Stimulated activated CD4-positive, alpha-beta T cell treated with anti-CD3 and anti-CD28 coated beads, Interleukin-1b, Interleukin-23, amount 100 ng/mL, for 1 hour (primary cell): ENCODE measurements at places on chromosomes 5 and 9.

DNA sequence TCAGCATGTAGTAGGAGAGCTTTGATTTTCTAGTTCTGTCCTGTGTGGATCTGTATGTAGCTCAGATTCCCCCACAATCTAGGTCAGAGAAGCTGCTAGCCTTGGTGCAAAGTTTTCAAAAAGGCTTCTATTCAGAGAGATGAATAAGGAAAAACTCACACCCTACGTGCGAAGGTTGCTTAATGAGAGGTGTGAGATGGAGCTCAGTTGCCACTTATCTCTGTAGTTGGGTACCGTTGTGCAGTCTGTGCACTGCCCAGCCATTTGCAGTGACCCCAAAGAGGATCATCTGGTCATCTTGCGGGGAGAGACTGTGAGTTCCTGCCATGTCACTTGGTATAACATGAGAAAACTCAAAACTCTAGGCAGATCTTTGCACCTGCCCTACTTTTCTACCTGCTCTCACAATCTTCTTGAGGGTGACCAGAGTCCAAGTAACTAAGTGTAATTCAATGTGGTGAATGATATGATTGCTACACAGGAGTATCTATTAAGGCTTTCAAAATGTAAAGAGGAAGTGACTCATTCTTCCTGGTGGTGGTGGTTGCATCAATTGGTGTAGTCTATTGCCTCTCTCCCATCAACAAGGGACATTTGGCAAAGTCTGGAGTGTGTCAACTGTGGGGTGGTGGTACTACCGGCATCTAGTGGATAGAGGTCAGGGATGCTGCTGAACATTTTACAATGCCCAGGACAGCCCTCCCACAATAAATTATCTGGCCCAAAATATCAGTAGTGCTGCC, 65.2 kb downstream of the TMC1 start:
- no peak for DNase-seq

DNA sequence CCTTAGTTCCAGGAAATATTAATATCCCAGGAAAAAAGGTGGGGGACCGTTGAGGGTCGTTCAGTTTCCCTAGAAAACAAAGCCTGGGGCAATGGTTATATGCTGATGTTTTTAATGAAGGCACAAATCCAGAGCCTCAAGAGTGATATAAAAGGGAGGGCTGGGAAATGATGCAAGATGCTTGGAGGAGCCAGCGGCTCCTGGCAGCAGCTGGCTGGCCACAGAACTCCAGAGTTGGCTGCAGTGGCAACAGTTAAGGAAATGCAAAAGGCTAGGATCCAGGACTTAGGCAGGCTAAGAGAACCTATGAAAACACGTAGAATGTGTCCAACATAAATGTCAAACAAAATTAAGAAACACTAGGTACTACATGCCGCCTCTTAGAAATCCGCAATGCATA, 31.0 kb upstream of the B4GALT1 start:
- DNase-seq = no peak

DNA sequence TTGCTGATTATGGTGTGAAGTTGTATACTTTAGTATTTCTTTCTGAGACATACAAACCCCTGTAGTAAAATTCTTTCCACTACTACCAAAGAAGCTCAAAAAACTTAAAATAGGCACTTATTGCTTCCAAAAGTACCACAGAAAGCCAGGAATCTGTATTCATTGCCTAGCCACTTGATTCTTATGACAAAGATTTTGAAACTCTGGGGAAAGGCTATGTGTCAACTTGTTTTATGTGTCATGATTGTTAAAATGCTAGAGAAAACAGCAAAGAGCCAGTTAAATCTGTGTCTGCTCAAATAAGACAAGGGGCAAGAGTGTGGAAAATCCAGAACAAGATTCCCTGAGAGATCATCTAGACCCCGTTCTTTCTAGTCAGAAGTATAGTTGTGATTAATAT, 6.0 kb downstream of the KIF2A start:
- no peak for DNase-seq

DNA sequence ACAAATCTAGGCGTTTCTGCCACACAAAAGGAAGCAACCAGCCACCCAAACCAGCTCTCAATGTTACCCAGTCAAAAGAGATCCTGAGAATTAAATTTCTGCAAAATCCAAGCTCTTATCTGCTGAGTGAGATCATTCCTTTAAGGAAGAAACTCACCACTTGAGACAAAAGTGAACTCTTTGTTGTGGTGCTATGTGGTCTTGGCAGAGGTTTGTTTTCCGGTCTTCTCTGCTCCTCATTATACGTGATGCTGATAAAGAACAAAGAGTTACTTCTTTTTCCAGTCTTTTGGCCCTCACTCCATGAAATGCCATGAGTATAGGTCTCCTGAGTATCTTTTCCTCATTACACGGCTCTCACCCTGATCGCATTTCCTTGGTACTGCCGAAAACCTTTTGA, 82.1 kb downstream of the PRKACG start:
- DNase-seq = no peak

DNA sequence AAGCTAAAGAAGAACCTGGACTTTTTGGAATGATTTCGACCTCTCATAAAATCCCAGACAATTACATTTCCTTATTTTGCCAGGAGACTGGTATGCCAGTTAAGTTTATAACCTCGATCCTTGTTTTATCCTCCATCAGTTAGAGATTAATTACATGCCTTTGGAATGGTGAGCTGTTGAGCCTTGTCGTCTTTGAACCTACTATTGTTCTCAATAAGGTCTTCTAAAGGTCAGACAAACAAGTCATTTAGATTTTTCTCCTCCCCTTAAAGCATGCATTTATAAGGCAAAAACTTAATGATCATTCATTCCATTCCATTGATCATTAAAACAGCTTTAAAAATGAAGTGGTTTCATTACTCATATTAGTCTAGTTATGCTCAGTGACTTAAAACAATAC, 304.9 kb downstream of the DOCK8 start:
- DNase-seq = no peak

DNA sequence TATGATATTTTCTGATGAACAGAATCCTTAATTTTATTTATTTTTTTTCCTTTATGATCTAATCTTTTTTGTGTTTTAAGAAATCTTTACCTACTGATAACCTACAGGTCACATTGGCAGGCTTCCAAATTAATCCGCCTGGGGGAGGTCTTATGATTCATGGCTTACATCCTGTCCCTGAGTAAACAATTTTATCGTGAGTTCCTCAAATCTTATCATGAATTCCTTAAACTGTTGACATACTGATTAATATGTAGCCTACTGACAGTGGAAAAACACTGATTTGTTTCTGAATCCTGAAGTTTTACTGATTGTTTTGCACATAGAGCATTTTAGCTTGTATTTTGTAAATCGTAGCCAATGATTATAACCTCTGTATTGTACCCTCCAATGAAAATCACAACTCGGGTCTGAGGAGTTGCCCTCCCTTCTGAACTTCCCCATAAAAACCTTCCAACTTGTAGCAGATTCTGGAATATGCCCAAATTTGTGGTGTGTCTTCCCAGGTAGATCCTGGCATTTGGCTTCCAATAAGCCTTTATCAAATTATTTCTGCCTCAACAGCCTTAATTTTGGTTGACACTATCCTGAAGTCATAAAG, 105.6 kb downstream of the VCAN start:
- no peak for DNase-seq

- DNase-seq = no peak
Measured at GRCh38 chr5:61482980-61483379, 150.9 kb downstream of the ZSWIM6 start.

GRCh38 chr5:1933364-1934055, 50.8 kb upstream of the IRX4 start:
- no peak for DNase-seq

- no peak for DNase-seq
Measured at GRCh38 chr5:78717674-78718584, 69.4 kb upstream of the LHFPL2 start.

- DNase-seq = no peak
Measured at GRCh38 chr9:136886610-136887597, 588 bp downstream of the TRAF2 start.

DNA sequence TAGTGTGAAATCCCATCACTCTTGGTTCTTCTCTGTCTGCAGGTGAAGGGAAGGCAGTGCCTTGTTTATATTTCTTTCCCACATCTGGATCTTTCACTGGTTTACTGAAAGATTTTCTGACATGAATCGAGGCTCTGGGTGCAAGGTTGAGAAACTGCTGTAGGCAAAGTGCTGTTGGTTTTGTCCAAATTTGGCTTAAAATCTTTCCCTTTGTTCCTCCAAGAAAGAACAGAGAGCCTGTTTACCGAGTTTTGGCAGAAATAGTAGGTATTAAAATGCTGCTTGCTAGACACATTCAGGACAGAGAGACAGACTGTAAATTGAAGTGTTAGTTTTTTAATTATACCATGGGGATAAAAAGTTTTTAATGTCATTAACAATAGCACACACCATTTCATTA, 21.5 kb downstream of the SKP2 start:
- no peak for DNase-seq

DNA sequence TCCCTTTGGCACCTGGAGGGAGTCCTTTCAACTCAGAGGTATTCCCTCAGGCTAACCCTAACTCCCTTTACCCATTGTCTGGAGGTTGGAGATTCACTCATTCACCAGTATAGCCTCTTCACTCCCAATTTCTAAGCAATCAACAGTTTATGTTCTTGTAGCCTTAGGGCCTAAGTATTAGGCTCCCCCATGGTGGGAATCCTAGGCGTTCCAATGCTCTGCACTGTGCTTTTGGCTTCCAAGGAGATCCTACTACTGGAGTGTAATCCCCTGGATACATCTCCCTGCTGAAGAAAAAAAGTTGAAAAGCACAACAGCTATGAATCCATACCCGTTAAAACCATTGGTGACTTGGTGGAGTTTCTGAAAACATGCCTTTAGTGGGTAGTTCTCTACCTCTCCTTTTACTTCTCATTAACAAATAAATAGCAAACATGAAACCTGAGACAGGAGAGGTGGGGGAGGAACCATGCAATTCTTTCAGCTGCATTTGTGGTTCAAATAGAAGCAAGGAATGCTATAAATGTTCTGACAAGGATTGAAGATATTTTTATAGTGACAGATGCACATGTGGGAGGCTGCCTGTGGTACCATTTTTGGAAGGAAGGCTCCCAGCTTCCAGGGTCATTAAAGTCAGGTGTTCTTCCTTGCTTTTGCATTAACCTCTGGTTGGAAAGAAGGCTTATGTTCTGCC, 397.1 kb downstream of the DMAC1 start:
- no peak for DNase-seq

DNA sequence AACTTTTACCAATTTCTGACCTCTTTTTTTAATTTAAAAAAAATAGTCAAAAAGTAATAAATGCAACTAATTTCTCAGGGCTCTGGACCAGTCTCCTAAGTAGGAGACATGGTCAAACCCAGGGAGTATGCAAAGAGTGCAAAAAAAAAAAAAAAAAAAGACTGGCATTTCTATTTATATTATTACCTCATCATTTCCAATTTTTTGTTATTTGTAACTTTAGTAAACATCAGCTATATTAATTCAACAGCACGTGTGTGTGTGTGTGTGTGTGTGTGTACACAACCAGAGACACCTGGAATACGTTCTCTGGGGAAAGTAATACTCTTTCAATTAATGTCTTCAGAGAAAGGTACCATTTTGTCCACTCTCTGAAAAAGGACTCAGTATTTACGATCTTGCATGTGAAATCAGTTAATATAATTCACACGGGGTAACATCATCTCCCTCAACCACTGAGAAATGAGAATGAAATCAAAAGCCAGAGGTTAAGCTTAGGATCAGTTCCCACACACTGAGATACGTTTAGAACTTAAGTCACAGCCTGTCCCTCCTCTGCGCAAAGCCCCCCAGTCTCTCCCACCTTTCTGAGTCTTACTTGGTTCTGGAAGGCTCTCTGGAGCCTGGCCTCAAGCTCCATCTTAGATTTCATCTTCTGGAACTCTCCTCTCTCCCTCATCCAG, 21.9 kb downstream of the ZNF608 start:
- DNase-seq = no peak

- DNase-seq = no peak
Measured at GRCh38 chr9:116279230-116279629, 125.6 kb downstream of the PAPPA start.

DNA sequence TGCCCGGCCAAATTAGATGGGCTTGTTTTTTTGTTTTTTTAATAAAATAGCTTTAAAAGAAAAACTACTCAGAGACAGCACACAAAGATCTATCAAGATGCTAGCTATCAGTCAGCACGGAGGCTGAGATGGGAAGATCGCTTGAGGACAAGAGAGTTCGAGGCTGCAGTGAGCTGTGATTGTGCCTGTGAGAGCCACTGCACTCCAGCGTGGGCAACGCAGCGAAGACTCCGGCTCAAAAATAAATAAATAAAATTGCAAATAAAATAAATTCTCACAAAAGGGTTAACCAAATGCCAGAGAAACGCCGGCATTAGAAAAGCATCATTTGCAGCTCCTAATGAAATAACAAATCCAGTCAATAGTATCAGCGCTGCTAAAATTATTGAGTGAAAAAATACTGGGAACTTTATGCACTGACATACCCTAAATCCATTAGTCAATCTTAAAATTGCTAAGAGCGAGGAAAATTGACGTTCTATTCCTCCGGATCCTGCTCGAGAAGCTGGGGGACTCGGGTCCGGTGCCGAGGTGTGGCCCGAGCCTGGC, 681 bp downstream of the CPLANE1 start:
- DNase-seq = no peak

DNA sequence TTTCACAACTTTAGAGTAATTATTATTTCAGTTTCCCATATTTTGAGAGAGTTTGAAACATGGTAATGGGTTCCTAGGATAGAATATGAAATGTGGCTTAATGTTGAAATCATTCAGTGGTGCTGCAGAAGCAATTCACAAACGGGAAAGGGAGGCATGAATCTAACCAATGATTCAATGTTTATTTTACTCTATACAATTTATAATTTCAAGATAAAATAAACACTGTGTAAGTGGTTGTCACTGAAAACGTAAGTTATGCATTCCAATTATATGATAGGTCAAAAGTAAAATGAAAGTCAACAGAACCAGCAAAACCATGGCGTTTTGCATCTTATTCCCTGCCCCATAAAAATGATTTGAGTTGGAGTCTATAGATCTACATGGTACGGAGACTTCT, 1207.1 kb upstream of the CDH18 start:
- DNase-seq = no peak

- DNase-seq = no peak
Measured at GRCh38 chr5:39160576-39161213, 58.7 kb downstream of the FYB1 start.

- DNase-seq = peak; percentile 6
Measured at GRCh38 chr9:110048976-110049698, 158.8 kb downstream of the C9orf152 start.

GRCh38 chr5:37926732-37927131, 86.9 kb upstream of the GDNF start:
- no peak for DNase-seq

GRCh38 chr5:125249400-125249799, 503.0 kb upstream of the ZNF608 start:
- no peak for DNase-seq

GRCh38 chr5:127586066-127586770, 62.7 kb upstream of the CTXN3 start:
- no peak for DNase-seq
